Cerebellum (tissue), 4 donors: ENCODE measurements at places on chromosomes 3 and 15. TPM values are rescaled to one million over a fixed set of nuclear protein-coding genes. Genes with fewer than 3 reads are reported as not detected.

The ITGA11 gene
- 4.2 TPM for total RNA-seq

The UROC1 gene
- 0.27 TPM for total RNA-seq

The CPN2 gene
- total RNA-seq = not detected

The C15orf62 gene
- total RNA-seq = 0.27 TPM

The LTF gene
- total RNA-seq = 0.36 TPM

The MCTP2 gene
- 0.64 TPM for total RNA-seq

The CTSH gene
- 8.6 TPM for total RNA-seq

The BLM gene
- total RNA-seq = 5.6 TPM

The KCNMB2 gene
- 13.6 TPM for total RNA-seq

The TEX264 gene
- total RNA-seq = 12.2 TPM

The UPK1B gene
- not detected for total RNA-seq

The MYZAP gene
- 0.64 TPM for total RNA-seq

The HTR3E gene
- not detected for total RNA-seq

The CATSPER2 gene
- total RNA-seq = 12.8 TPM

The SAMMSON gene
- not detected for total RNA-seq

The AEN gene
- total RNA-seq = 4.4 TPM

The ADAMTS17 gene
- total RNA-seq = 4.4 TPM

The CDCP1 gene
- total RNA-seq = 0.09 TPM

The ZCWPW2 gene
- total RNA-seq = 1.8 TPM

The SLC24A5 gene
- total RNA-seq = 0.18 TPM

The SUSD5 gene
- 1.5 TPM for total RNA-seq

The APPL1 gene
- 83.1 TPM for total RNA-seq

The TPRA1 gene
- 12.5 TPM for total RNA-seq

The LRRC31 gene
- total RNA-seq = not detected

The EAF2 gene
- total RNA-seq = 11.1 TPM

The CSTA gene
- not detected for total RNA-seq

The SLC27A2 gene
- total RNA-seq = 6.4 TPM

The IL17RC gene
- 12.8 TPM for total RNA-seq

The AADACL2 gene
- total RNA-seq = not detected
